Effector memory CD4-positive, alpha-beta T cell (primary cell): ENCODE measurements at places on chromosomes 1 and 21.

GRCh38 chr1:7670334-7671145 lies 100.6 kb upstream of the VAMP3 start:
- no peak for DNase-seq
- no peaks in the 10 kb centered on the region for H3K36me3 ChIP-seq
- H3K4me3 ChIP-seq, result no peak overlapping the region
- peaks cover 6% of the 10 kb centered on the region for H3K4me1 ChIP-seq

- no peak for DNase-seq
- no peak overlapping the region for H3K27ac ChIP-seq
These were observed 3.7 kb downstream of the LAMTOR5 start for GRCh38 chr1:110403805-110404204.

DNA sequence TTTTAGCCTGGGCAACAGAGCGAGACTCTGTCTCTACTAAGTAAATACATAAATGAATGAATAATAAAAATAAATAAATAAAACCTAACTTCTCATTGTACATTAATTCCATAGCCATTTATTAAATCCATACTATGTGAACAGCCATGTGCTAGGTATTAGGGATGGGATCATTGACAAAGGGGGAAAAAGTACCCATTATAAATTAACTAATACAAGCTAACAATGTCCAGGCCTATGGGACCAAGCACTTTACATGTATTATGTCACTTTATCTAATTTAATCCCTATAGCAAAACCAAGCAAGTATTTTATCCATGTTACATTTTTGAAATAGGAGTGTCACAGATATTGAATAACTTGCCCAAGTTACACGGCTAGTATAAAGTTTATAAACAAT lies 2.6 kb upstream of the CDC7 start:
- no peak overlapping the region for H3K4me3 ChIP-seq
- no peaks in the 10 kb centered on the region for H3K27me3 ChIP-seq
- H3K4me1 ChIP-seq, result no peaks in the 10 kb centered on the region
- no peak overlapping the region for H3K27ac ChIP-seq
- H3K36me3 ChIP-seq, result no peaks in the 10 kb centered on the region

DNA sequence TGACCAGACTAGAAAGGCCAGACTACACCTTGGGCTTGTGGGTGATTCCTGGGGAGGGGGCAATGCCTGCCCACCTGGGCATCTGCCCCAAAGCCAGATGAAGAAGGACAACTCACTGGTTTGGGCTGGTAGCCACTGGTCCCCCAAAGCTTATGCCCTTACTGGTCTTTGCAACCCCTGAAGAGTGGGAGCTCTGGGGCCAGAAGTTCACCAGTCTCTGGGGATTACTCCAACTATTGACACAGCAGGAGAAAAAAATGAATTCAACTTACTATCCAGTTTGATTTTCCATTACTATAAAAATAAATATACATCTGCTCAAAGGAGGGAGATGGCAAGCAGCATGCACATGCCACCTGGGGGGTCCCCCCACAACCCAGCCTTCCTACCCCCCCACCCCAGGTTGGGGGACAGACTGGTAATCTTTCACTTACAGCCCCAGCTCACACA lies 2.6 kb downstream of the AHDC1 start:
- H3K4me3 ChIP-seq, result no peak overlapping the region
- no peak for DNase-seq
- peaks cover 57% of the 10 kb centered on the region for H3K4me1 ChIP-seq
- H3K27me3 ChIP-seq, result no peaks in the 10 kb centered on the region

GRCh38 chr1:164769486-164770130 lies 210.6 kb downstream of the PBX1 start:
- H3K27me3 ChIP-seq, result no peaks in the 10 kb centered on the region
- H3K4me3 ChIP-seq, result no peak overlapping the region
- no peaks in the 10 kb centered on the region for H3K4me1 ChIP-seq
- DNase-seq, result no peak

- H3K4me1 ChIP-seq, result no peaks in the 10 kb centered on the region
- H3K4me3 ChIP-seq, result no peak overlapping the region
- peaks cover 11% of the 10 kb centered on the region for H3K36me3 ChIP-seq
These were observed 138.4 kb downstream of the NEK7 start for GRCh38 chr1:198295225-198295624.

- H3K27me3 ChIP-seq, result no peaks in the 10 kb centered on the region
- DNase-seq, result no peak
- no peak overlapping the region for H3K27ac ChIP-seq
- H3K36me3 ChIP-seq, result no peaks in the 10 kb centered on the region
- no peak overlapping the region for H3K4me3 ChIP-seq
These were observed 84.1 kb upstream of the NEGR1 start for GRCh38 chr1:72366466-72366865.

- H3K4me1 ChIP-seq, result peaks cover 6% of the 10 kb centered on the region
- H3K4me3 ChIP-seq, result no peak overlapping the region
- no peak overlapping the region for H3K27ac ChIP-seq
- no peaks in the 10 kb centered on the region for H3K27me3 ChIP-seq
These were observed 43.9 kb upstream of the SAMSN1 start for GRCh38 chr21:14589855-14590563.

DNA sequence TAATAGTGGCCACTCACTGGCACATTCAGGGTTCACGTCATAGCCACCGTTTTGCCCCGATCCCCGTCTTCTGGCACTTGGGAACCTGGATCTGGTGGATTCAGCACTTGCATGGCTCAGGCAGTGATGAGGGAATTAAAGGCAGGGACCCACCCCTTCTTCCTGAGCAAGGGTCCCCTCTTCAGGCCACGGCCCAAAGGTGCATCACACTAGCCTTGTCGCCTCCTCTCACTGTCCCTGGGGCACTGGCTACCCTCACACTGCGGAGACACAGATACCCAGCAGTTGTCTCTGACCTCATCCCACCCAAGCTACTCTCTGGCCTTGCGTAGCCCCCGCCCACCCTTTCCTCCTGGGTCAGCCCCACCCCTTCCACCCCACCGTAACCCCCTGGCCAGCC lies 19.9 kb upstream of the LDLRAP1 start:
- no peaks in the 10 kb centered on the region for H3K27me3 ChIP-seq
- H3K36me3 ChIP-seq, result no peaks in the 10 kb centered on the region
- H3K4me1 ChIP-seq, result peaks cover 5% of the 10 kb centered on the region
- no peak for DNase-seq

DNA sequence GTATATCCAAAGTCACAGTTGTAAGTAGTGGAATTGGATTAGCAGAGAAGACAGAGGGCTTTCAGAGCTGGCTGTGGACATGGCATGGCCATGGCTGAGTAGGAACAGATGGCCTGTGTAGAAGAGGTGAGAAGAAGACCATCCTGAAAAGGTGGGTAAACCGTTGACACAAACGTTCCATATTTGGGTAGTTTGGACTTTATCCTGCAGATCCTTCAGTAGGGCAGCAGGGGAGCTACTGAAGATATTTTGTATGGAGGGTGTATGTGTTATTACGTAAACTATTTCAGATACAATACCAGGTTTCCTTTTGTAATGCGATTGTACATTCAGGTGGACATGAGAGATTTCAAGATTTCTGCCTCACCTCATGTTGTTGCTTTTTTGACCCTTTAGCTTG lies 1.6 kb downstream of the UTP11 start:
- DNase-seq, result no peak
- no peaks in the 10 kb centered on the region for H3K27me3 ChIP-seq

- no peak overlapping the region for H3K27ac ChIP-seq
- no peak for DNase-seq
- H3K27me3 ChIP-seq, result no peaks in the 10 kb centered on the region
- no peak overlapping the region for H3K4me3 ChIP-seq
- no peaks in the 10 kb centered on the region for H3K36me3 ChIP-seq
These were observed 44.1 kb downstream of the SLC5A9 start for GRCh38 chr1:48266576-48266975.
